ENCODE measurements at places on chromosomes 3 and 15.
A peak's percentile ranks its signal among the peaks of the same experiment; 100 is the strongest.

GRCh38 chr3:112355307-112355687 is 22.3 kb downstream of the CD200 start:
- DNase-seq, result no peak

GRCh38 chr3:195892105-195893043 is 16.0 kb downstream of the TNK2 start:
- peak; percentile 70 for DNase-seq

DNA sequence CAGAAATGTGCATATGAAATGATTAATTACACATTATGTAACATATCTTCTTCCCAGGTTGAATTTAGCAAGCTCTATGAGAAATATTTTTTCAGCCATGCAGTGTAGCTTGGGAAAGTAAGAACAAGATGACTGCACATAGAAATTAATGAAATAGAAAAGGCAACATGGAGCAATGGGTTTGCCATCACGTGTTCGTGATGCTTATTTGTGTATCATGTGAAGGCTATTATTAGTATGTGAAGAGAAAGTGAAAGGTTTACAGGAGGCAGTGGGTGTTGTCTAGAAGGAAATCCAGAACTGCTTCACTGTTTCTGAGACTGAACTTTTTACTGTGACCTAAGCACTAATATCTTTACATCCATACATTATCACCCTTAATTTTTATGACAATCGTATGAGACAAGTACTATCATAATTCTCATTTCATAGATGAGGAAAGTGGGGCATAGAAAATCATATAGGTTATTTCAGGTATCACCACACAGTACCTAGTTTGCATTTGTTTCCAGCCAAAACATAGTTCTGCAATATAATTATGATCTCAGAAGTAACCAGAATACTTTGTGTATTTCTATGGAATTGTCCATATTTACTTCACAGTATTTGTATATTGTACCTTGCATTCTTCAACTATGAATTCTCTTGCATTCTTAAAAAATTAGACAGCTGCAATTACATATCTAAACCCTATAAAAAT is 14.9 kb downstream of the SERPINI1 start:
- DNase-seq, result no peak

DNA sequence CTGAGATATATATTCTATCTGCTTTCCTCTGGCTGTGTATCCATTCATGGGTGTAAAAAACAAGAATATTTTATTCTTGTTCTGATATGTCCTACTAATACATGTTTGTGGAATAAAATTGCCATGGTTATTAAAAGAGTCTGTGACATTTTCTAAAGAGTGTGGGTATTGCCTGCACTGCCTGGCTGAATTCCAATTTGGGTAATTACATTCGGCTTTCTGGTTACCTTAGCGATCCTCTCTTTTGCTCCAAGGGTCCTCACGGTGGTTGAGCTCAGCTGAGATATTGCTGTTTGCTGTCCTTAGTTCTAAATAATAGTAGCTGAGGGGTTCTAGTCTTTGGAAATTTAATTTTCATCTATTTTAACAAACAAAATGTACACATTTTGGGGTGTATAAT is 301.4 kb upstream of the DNAJC19 start:
- DNase-seq, result no peak

GRCh38 chr15:45801543-45801942 is 166.7 kb downstream of the SQOR start:
- no peak for DNase-seq

DNA sequence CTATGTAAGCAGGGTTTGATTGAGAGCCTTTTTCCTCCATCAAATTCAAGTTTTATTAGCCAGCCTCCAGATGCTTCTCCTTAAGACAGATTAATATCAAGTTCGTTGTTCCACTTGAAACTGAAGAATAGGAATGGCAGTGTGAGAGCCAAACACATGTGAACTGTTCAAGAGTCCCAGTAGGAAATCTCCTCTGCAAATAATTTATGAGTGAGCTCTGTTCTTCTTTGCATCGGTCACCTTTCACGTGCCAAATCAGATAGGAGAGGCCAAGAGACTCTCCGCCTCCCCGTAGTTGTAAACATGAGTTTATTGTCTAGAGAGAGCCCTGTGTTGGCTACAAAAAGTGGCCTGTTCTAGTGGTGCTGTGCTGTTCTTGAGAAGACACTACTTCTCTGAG is 372.1 kb upstream of the NR2F2 start:
- no peak for DNase-seq

DNA sequence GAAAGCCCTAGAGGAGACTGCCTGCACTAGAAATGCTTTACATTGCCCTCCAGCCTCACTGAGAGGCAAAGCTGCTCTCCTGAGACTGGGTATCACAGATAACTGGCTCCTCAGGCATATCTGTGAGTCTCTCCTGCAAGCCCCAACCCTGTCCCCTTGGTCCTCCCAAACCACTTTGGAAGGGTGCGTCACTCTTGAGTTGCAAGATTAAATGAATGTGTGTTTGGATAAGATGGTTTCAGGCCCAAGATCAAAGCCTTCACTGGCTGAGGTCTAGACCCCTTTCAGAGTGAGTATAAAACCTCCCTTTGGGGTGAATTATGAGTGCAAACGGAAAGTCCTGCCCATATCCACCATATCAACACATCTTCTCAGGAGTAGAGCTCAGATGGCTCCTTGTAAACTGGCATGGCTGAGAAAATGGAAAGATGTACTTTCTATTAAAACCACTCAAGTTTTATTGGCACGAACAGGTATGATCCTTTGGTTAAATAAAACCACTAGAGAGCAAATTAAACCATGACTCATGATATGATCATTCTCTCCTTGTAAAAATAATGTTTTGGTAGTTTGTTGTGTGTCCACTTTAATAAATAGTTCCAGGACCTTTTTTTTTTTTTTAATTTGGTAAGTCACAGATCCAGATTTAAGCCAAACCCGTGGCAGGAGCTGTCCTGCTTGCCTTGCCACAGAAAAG is 164.0 kb downstream of the CHST2 start:
- no peak for DNase-seq

- no peak for DNase-seq
Observed at GRCh38 chr3:72123908-72124441, 339.0 kb upstream of the PROK2 start.

DNA sequence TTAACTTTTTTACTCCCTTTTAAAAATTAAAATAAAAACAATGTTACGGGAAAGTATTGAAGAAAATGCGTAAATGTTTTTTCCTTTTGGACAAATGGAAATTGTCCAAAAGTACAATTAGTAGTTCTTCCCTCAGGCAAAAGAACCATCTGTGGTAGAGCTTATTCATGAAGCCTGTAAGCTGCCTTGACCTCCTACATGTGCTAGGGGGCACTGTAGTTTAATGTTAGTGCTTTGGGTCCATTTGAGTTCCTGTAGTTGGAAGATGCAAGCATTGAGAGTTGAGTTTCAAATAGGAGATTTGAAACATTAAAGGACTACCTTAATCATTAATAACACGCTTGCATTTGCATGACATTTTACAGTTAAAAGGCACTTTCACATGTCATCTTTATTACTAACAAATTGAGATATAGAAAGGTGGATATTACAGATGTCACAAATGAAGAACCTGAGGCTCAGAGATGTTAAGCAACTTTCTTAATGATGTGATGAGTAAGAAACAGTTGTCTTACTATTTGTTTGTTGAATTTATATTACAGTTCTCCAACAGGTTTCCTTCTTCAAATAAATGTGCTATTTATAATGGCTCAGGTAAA is 1.8 kb upstream of the ZNF385D start:
- DNase-seq, result no peak

GRCh38 chr15:58355382-58355971 is 76.3 kb upstream of the LIPC start:
- DNase-seq, result no peak
